ENCODE measurements at places on chromosomes 4 and X.

DNA sequence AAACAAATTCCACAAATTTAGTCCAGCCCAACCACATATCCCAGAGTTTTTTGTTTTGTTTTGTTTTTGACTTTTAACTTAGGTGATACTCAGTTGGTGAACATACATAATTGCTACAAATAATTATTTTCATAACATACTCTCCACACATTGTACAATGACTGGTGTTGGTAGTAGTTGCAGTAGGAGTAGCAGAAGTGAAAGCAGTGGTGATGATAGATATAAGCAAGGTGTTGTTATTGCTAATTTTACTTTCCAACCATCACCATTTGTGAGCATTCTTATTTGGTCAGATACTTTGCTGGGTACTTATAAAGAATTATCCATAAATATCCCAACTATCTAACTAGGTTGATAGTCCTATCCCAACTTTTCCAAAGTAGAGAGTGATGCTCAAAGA is 47.3 kb downstream of the ARHGAP24 start:
- DNase-seq: no peak

DNA sequence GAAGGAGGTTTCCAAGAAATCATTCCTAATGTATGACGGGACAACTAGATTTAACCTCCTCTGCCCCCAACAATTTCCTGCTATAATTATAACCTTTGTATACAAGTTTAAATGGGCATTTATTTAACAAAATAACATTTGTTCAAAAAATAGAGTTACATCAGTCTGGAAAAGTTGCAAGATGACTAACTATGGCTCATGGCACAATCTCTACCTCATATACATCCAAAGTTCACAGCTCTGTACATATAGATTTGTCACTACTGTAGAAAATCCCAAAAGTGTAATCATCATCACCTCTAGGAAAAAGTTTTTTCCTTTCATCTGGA is 3.8 kb upstream of the RPS6KA3 start:
- DNase-seq: no peak

GRCh38 chr4:14184265-14184664 is 556.7 kb upstream of the BOD1L1 start:
- no peak for DNase-seq

GRCh38 chrX:66126662-66127061 is 37.4 kb upstream of the HEPH start:
- DNase-seq: no peak

- no peak for DNase-seq
Measured at GRCh38 chrX:122869171-122869570, 314.9 kb upstream of the GRIA3 start.

- peak; percentile 8 for DNase-seq
Measured at GRCh38 chr4:63717384-63717783, 691.9 kb downstream of the TECRL start.

GRCh38 chrX:44898411-44899221 is 25.6 kb downstream of the KDM6A start:
- no peak for DNase-seq

GRCh38 chr4:112423591-112423990 is 92.4 kb downstream of the NEUROG2 start:
- no peak for DNase-seq

- no peak for DNase-seq
Measured at GRCh38 chr4:7340553-7341433, 93.9 kb downstream of the PSAPL1 start.

GRCh38 chr4:1488357-1488756 is 82.1 kb upstream of the NKX1-1 start:
- DNase-seq: no peak

DNA sequence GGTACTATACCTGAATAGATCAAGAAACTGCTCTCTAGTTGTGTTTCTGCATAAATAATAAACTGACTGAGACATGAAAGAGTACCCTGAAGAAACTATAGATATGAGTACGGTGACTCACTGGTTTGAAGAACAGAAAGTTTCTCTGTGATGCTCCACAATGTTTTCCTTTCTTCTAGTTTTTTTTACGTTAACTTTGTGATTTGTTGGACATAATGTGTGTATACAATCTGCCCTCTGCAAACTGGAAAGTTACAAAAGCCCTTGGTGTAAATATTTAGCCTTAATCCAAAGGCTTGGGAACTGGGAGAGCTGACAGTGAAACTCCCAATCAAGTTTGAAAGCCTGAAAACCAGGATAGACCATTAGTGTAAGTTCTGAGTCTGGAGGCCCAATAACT is 31.6 kb upstream of the PAPSS1 start:
- no peak for DNase-seq

GRCh38 chrX:45126158-45126557 is 74.5 kb downstream of the DIPK2B start:
- no peak for DNase-seq

DNA sequence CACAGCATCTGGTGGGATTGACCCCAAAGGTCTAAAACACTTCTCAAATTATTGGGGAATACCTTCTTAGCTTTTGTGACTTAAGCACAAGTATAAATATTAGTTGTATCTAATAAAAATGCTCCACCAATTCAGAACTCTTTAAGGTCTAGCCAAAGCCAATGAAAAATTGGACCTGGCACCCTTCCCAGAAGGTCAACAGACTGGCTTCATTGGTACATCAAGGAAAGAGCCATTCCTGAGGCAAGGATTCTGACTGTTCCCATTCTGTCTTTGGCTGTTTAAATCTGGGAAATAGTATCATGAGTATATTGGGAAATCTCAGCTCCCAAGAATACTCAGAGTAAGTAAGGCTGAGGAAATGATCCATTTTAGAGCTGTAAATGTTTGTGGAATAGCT is 153.0 kb upstream of the TRPC5 start:
- DNase-seq: no peak

DNA sequence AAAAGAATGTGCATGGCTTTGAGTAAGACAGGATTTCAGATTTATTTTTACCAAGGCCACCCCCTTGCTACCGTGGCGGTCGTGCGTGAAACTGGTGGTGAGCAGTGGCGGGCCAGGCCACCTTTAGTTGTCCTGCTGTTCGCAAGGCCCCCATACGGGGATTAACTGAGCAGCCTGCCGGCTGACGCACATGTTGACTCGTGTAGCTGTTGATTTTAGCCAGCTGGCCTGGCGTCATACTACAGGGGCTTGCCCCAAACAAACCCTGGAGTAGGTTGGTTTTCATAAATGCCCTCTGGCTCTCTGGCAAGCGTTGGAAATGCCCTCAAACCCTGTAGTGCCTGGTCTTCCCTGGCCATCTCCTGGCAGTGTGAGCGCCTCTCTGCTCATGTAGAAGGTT is 28.4 kb downstream of the WFS1 start:
- no peak for DNase-seq

GRCh38 chr4:17288151-17288550 is 223.7 kb downstream of the QDPR start:
- no peak for DNase-seq

DNA sequence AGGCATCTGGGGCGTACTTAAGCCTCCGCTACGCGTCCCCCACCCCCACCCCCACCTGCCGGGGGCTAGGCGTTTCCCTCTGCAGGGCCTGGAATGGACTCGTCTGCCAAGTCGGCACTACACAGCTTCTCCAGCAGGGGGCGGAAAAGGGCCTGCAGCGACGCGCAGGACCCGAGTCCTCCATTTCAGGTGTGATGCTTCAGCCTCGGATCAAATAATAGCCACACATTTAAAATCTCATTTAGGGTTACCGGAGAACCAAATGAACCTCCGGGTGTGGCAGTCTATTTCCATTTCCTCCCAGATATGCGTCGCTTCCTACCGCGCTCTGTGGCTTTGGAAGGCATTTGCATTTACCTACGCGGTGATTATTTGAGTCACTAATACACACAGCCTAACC is 2.9 kb downstream of the PAK3 start:
- DNase-seq: peak; percentile 70

DNA sequence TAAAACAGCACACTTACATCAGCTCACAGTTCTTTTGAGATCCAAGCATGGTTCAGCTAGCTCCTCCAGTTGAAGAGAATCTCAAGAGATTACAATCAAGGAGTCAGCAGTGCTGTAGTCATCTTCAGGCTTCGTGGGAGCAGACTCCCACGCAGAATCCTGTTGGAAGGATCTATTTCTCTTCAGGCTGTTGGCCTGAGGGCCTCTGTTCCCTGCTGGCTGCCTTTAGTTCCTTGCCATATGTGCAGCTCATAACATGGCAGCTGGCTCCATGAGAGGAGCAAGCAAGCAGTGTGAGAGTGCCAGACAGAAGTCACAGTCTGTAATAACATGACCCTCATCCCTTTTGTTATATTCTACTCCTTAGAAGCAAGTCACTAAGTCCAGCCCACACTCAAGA is 168.6 kb downstream of the COX18 start:
- no peak for DNase-seq

DNA sequence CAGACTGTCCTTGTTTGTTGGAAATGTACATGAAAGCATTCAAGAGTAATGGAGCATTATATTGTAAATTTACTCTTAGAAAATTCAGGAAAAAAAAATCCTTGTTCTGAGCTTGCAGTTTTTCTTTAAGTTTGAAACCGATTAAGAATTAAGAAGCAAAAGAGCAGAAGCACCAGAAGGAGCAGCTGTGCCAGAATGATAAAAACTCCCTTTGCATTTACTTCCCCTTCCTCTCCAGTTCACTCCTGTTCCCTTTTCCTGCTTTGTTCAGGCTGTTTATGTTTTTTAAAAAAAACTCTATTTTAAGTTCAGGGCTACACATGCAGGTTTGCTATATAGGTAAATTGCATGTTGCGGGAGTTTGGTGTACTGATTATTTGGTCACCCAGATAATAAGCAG is 90.3 kb downstream of the ATOH1 start:
- no peak for DNase-seq

DNA sequence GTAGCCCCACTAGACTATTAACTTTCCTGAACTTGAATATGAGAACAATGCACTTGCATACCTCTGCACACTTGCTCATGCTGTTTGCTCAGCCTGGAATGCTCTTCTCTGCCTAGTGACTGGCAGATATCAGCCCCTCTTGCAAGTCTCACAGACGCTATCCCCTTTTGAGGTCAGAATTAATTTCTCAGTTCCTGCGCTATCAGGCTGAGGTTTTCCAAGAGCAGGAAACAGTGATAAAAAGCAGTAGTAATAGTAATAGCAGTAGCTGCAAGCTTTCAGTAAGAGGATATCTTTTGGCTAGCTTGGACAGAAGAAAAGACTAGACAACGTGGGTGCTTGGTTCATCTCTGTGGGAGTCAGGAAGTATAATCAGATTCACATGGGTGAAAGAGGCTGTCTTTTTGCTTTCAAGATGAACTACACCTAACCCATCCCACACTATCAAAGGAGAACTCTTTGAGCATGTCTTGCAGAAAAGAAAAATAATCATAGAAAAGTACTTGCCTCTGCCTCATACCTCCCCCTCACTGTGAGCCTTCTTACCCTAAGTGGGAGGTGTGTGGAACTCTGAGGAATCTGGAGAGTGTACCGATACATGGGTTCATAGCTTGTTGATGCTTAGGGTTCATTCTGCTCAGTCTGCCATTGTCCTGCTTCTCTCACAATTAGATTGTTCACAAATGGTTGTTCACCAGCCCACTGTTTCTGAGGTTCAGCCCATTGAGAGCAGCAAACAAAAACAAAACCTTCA is 11.3 kb upstream of the DRP2 start:
- no peak for DNase-seq

DNA sequence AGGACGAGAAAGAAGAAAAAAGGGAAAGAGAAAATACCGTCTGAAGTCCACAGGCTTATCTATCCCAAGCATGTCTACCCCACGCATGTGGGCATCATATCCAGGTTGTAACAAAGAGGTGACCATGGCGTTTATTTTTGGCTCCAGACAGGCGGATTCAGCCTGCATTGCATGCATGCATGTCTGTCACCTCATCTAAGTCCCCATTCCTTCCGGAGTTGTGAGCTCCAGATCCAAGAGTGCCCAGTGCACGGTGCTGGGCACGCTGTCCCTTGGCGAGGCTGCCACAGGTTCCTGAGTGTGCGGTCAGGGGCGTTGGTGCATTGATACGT is 905 bp upstream of the GALNTL6 start:
- no peak for DNase-seq
